ENCODE measurements at places on chromosomes 1 and 21.
A peak's percentile ranks its signal among the peaks of the same experiment; 100 is the strongest.

DNA sequence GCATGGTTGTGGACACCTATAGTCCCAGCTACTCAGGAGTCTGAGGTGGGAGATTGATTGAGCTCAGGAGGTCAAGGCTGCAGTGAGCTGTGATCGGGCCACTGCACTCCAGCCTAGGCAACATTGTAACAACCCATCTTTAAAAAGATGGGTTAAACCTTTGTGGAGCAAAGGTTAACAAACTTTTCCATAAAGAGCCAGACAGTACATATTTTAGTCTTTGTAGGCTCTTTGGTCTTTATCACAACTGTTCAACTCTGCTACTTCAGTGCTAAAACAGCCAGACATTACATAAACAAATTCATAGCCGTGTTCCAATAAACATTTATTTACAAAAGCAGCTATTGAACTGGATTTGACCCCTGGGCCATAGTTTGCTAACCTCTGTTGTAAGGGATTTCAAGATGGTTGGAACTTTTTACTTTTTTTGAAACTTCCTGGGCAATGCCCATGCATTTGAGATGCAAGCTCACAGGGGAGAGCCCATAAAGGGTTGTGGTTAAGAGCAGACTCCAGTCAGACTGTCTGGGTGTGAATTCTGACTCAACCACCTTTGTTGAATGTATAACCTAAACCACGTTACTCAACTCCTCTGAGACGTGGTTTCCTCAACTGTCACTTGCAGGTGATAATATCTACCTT is 10.8 kb downstream of the INAVA start:
- peak; percentile 20 for DNase-seq

DNA sequence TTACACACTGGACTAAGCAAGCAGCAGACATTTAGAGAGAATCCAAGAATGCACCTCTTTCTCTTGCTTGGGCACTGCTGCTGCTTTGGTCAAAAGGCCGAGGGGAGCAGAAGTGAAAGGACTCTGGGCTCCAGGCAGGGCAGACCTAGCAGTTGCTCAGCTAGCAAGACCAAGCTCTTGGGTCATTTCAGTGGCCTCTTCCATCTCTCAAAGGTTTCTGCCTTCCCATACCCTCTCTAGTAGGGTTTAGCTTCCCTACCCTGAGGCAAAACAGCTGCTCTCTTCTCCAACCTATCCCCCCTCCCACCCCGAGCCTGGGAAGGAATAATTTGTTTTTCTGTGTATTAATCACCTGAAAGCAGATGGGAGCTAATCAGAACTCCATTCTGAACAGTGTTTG is 25.8 kb downstream of the TFAP2E start:
- DNase-seq, result no peak

GRCh38 chr1:157652859-157653493 is 47.6 kb downstream of the FCRL3 start:
- DNase-seq, result no peak

GRCh38 chr1:244273845-244274619 is 177.7 kb downstream of the ADSS2 start:
- DNase-seq, result peak; percentile 99

- no peak for DNase-seq
Observed at GRCh38 chr1:180428782-180429695, 73.3 kb downstream of the ACBD6 start.

DNA sequence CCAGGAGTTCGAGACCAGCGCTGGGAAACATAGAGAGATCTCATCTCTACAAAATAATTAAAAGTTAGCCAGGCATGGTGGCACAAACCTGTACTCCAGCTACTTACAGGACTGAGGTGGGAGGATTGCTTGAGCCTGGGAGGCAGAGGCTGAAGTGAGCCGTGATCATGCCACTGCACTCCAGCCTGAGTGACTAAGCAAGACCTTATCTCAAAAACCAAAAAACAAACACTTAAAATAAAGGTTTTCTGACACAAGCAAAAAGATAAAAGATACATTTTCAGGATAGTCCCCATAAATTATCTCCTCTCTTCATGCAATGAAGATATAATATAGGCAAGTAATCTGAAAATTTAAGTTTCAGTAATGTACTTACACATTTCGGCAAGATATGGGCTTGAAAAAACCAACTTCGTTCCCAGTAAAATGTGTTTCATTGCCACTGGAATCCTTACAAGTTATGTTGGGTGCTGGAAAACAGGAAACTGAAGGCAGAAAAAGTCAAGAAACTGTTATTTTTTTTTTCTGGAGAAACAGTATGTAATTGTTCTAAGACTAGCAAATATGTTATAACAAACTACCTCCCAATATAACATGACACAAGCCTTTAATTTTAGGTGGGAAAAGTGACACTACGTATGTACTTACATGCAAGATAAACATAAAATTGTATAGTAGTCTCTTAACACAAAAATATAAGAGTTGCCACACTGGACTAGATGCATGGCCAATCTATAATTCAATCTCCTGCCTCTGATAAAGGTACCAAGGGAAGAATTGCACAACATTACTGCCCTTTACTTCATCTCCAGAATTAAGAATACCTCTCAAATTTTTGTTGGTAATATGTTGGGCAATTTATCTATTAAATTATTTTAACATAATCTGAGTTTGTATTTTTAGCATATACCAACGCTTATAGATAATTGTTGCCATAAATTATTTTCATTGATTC is 15.7 kb downstream of the TM2D1 start:
- DNase-seq, result no peak

DNA sequence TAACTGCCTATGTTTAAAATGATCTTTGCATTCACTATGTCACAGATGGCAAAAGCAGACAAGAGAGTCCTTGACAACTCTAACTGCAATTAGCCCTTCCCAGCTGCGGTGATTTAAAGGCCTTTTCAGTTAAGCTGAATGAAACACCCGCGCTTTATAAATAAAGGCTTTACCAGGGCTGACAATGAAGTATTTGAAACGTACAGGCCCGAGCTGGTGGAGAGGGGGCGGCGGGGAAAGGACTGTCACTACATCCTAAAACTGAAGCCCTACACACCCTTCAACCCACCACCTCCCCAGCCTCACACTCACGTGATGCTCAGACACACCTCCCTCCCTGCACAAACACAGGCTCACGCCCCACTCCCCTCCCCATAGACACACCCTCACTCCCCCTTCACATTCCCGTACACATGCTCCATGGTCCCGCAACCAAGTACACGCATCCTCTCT is 45.5 kb downstream of the GRIK3 start:
- DNase-seq, result no peak

DNA sequence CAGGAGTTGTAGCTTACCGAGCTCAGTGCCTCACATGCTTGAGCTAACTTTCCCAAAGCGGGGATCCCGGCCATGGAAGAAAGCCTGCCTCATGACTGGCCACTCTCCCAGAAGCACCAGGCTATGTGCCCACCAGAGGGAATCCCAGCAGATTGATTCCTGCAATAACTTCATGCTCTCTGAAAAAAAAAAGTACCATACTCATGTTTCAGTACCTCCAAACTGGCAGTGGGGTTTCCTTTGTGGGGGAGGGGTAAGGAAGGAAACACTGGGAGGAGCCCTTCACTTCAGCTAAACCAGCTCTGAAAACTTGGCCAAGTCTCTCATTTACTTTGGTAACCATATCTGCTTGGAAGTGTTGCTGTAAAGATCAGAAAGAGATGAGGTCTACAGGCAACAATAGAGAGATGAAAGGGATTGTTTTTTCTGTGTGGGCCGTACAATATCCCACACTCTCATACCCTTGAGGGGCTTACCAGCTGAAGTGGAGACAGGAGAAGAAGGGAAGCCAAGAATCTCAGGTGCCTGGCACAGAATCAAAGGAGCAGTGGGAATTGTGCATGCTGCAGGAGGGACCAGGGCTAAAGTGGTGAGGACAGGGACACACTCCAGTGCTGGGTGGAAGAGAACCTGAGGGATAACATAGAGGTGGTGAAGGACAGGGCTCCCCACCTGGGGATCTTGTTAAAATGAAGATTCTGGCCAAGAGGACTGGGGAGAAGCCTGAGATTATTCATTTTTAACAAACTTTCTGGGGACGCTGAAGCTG is 42.4 kb upstream of the TACSTD2 start:
- DNase-seq, result no peak

DNA sequence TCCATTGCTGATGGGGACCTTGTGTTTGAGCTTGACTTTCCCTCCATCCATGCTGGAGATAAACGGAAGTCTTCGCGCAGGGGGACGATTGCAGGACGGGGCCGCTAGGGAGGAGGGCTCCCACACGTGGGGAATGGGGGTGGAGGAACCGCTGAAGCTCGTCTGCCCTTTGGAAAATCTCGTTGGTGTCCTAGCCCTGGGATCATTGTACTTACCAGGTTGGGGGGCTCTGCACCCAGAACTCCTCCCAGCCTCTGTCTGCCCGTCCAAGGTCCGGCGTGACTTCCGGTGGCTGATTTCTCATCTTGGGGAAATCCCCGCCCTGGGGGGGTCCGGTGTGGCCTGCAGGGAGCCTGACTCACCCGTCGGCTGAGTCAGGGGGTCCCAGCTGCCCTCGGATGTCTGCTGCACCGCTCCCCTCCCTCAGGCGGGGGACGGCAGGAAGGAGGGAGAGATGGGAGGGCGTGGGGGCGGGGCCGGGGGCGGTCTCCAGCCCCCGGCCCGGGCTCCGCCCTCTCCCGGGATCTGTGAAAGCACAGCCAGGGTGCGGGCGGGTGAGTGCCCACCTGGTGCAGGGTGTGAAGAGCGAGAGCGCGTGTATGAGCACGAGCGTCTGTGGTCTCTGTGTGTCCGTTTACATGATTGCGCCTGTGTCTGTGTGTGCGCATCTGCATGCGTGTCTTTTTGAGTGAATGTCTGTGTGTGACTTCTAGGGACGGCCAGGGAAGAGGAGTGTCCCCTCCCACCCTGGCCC is 35.8 kb downstream of the PIK3CD start:
- DNase-seq, result peak; percentile 81

DNA sequence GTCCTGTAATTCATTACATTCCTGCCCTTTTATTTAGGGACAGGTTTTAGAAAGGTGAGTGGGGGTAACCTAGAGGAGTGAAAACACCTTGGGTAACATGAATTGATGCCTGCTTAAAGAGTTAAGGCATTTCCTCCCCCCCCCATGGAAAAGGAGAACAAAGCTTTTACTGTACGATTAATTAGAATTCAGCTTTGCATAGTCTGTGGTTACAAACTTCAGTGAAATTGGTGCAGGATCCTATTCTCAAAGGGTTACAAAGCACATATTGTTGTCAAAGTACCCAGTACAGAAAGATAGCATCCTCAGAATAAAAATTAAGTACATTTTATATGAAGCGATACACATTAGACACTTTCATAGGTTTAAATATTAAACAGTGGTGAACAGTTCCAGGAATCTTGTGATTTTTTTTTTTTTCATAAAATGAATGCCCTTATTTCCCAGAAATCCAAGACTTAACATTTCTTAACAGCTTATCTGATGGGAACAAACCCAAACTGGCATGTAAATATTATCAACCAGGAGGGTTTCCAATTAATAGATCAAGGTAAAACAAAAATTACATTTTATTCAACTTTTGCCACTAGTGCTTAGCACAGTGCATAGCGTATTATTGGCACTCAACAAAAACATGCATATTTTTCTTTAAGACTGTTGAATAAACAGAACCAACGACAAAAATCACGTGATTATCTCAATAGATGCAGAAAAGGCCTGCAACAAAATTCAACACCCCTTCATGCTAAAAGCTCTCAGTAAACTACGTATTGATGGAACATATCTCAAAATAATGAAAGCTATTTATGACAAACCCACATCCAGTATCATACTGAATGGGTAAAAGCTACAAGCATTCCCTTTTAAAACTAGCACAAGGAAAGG is 172.7 kb downstream of the PDE4B start:
- no peak for DNase-seq

GRCh38 chr1:218408942-218409341 is 63.8 kb downstream of the TGFB2 start:
- DNase-seq, result no peak

- no peak for DNase-seq
Observed at GRCh38 chr1:236848274-236848923, 53.3 kb downstream of the MTR start.

DNA sequence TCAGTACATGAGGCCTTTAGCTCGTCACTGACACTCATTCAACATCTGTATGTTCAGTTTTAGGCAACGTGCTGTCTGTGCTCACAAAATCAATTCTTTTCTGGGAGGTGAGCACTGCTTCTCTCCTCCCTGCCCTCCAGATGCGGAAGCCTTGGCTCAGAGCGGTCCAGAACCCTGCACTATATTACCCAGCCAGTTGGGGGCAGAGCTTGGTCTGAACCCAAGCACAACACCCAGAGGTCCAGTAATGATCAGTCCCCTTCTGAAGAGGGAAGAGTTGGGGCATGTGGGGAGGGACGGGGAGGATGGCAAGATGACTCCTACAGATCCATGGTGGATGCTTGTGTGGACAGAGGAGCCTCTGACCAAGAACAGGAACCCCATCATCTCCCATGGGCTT is 5.6 kb upstream of the DSCAM start:
- DNase-seq, result no peak

DNA sequence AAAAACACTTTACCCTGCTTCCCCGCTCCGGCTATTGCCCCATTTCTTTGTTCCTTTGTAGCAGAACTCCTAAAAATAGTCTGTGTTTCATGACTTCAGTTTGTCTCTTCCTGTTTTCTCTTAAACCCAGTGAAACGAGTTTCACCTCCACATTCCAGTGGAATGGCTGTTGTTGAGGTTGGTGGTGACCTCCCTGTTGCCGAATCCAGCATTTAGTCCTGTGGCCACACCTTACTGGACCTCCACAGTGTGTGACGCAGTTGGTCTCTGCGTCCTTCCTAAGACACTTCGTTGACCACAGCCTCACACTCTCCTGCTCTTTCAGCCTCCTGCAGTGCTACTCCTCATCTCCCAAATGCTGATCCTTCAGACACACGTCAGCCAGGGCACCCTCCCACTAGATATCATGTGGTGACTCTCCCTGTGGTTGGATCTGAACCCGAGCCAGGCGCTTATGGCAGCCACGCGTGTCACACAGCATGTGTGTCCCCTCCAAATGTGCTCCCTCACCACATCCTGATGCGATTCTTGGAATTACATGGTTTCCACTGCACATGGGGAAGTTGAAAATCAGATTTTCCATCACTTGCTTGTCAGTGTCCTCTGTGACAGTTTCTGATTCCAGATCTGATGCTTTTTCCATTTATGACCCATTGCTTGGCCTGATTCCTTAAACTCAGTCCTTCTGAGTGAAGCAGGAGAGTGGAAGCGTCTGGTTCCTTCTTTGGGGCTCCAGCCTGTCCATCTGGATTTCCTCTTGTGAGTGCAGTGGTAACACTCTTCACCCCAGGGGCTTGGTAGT is 99.1 kb upstream of the ARTN start:
- DNase-seq, result peak; percentile 97

- no peak for DNase-seq
Observed at GRCh38 chr1:51170342-51170741, 65.7 kb upstream of the RNF11 start.

DNA sequence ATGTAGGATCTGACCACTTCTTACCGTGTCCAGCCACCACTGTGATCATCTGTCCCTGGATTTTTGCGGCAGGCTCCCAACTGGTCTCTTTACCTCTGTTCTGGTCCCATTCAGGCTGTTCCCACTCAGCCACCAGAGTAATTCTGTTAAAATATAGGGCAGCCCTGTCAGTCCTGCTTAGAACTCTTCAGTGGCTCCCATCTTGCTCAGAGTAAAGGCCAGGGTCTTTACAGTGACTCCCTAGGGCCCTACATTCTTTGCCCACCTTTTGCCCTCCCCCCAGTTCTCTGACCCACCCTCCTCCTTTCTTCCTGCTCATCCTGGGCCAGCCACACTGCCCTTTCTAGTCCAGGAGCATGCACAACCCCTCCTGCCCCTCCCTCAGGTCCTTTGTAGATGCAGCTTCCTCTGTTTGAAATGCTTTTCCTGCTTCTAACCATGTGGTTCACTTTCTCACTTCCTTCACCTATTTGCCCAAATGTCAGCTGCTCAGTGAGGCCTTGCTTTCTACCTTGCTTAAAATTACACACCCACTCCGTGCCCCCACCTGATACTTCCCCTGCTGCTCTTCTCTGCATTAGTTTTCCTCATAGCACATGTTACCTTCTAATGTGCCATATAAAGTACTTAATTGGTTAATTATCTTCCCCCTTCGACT is 7.8 kb downstream of the UBIAD1 start:
- no peak for DNase-seq

All from astrocyte of the spinal cord (primary cell).